ENCODE measurements at places on chromosomes 7 and 10.
A peak's percentile ranks its signal among the peaks of the same experiment; 100 is the strongest.

DNA sequence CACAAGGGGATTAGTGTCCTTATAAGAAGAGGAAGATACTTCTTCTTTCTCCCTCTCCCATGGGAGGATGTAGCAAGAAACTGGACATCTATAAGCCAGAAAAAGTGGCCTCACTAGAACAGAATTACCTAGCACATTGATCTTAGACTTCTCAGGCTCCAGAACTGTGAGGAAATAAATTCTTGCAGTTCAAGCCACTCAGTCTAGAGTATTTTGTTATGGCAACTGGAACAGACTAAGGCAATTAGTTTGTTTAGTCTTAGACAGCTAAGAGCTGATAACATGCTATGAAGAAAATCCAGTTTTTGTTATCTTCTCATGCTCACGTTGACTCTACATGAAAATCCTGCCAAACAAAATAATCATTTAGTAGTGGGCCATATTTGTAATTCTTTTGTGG, 627.6 kb upstream of the PHF14 start:
- no peak for DNase-seq

DNA sequence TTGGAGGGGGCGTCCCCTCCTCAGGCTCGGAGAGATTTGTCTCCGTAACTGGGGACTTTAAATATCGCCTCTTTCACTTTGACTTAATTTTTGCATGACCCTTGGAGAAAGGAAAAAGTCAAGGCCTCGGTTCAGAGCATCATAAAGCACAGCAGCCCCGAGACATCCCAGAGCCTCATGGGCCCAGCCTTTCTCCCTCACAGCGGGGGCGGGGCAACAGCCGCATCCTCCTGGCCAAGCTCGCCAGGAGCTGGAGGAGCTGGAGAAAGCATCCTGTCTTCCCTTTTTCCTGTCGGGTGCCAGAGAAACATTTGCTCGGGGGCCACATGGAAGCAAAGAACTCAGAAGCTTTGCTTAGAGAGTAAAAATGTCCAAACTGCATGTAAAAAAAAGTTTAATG, 43.6 kb upstream of the DPYSL4 start:
- DNase-seq, result no peak

DNA sequence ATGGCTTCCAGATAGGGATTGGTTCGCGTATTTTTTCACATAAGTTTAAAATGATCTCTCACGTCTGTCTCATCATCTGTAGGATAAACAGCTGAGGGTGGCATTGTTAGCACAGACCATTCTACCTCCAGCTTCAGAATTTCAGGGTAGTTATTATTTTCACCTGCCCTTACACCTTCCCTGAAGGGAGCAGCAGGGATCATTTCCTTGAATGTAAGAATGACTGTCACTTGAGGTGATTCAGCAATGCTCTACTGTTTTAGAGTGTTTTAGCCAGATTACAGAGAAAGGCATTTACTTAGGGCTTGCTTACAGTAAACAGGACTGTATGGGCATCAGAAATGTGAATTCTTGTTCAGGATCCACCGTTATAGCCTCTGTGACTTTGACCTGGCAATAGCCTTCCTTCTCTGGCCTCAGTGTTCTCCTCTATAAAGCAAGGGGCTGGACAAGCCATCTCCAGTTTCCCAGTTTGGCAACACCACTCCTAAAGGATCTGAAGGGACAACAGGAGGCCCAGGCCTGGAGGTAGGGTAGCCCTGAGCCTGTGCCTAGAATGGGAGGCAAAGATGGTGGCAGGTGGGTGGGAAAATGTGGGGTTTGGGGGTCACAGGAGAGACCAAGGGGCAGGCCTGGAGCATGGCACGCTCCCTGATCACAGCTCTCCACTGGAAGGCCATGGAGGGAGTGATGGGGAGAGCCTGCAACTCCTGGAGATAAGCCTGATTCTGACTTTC, 1.2 kb upstream of the IGFBP1 start:
- DNase-seq, result no peak

GRCh38 chr10:132187430-132188138, 836 bp downstream of the DPYSL4 start:
- no peak for DNase-seq

GRCh38 chr7:630539-630938, 96.0 kb upstream of the DNAAF5 start:
- DNase-seq, result no peak

GRCh38 chr7:151851145-151851751, 25.7 kb downstream of the PRKAG2 start:
- DNase-seq, result no peak

DNA sequence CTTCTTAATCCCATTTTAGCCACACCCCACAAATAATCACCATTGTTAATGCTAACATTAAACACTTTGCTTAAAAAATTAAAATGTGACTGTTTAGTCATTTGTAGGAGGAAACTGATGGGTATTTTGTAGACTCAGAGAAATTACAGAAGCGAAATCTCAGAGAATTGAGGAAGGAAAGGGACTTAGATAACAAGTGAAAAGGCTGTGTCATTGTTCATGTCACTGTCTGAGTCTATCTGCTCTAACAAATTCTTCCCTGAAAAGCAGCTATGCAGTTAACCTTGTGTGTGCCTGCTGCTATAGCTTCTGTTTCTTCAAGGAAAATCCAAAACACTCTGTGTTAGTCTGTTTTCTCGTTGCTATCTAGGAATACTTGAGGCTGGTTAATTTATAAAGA, 40.9 kb upstream of the PLXDC2 start:
- no peak for DNase-seq

- DNase-seq, result no peak
These were observed 16.7 kb upstream of the SYPL1 start for GRCh38 chr7:106128836-106129235.

GRCh38 chr7:79593866-79594301, 140.4 kb upstream of the MAGI2 start:
- DNase-seq, result no peak

DNA sequence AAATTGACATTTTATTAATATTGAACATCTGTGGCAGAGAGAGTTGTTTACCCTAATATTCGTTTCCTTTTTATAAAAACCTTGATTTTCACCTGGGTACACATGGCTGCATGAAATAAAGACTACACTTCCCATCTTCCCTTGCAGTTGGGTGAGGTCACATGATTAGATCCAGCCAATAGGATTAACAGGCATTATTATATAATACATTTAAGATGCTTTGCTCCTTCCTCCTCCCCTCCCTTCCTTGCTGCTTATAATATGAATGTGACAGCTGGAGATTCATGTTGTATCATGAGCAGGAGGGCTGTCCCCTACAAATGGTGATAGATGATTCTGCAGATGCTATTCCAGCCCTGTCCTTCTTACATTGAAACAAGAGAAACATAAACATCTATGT, 146.6 kb downstream of the SH2D4B start:
- peak; percentile 17 for DNase-seq

DNA sequence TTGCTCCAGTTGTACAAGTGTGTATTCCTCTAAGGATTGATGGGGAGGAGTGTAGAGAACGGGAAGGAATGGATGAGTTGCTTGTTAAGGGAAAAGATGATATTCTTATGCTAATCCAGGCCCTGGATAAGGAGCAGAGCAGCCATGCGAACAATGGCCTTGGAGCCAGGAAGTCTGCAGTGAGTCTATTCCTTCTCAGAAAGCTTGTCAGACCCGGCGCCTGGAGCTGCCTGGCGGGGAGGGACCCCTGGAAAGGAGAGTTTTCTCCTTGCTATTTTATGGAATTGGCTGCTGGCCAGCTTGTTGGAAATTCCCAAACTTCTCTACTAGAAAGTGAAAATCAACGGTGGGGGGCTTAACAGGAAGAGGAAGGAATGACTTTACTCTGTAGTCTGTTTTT, 89.1 kb downstream of the MMRN2 start:
- DNase-seq, result no peak

GRCh38 chr7:77528368-77528767, 8.7 kb upstream of the PTPN12 start:
- DNase-seq, result no peak
